ENCODE measurements at places on chromosomes 3 and 15.

GRCh38 chr3:172659246-172660002 lies 51.4 kb downstream of the NCEH1 start:
- DNase-seq, result no peak

GRCh38 chr3:116394365-116394764 lies 50.9 kb downstream of the LSAMP start:
- DNase-seq, result no peak

DNA sequence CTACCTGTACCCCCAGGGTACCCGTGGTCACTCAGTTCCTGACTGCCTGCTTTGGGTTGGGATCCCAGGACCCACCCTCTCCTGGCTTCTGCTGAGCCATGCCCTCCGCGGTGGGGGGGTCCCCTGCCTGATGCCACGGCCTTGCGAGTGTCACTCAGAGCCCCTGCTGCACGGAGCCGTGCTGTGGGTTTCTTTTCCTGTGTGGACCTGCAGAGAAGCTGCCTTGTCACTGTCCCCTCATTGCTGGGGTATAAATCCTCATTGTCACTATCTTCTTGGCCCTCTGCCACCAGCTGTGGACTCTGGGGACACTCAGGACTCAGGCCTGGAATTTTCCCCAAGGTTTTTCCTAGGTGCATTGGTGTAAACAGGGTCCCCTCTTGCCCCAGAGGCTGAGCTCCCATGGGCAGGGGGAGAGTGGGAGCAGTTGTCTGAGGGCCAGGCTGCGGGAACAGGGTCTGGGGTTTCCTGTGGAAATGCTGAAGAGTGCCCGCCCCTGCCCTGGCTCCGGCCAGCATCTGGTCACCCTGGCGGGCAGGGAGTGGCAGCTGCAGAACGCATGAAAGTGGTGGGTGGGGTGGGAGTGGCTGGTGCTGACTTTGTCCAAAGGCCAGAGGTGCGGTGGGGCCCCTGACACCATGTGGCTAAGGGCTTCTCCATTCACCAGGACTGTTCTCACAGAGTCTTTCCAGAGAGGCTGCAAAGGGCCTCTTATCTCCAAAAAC lies 191.7 kb downstream of the GOLGA6L6 start:
- DNase-seq, result no peak

DNA sequence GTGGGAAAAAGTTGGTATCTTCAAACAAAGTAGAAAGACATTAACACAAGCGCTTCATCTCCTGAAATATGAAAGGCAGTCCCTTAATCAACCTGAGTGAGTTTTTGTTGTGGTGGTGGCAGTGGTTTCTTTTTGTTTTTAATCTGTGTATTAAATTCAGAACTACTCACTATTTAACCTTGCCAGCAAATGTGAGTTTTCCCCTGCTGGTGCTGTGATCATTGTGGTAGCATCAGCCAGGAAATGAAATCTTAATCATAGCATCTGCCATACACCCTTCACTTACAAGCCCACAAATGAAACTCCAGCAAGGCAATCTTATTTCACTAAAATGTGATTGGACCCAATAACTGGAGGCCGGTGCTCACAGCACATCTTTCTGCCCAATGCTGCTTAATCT lies 229.7 kb downstream of the SHOX2 start:
- no peak for DNase-seq

GRCh38 chr3:29922992-29923746 lies 642.3 kb downstream of the RBMS3 start:
- DNase-seq, result no peak
